Activated CD8-positive, alpha-beta memory T cell treated with anti-CD3 and anti-CD28 coated beads, Interleukin-2, amount 10 ng/mL, durations not matched to agents 7 days and 5 days (primary cell): ENCODE measurements at places on chromosomes 3 and 15. TPM values are rescaled to one million over a fixed set of nuclear protein-coding genes. Genes with fewer than 3 reads are reported as not detected.

GRCh38 chr15:81751256-81751655, 294.6 kb downstream of the MEX3B start:
- no peaks in the 10 kb centered on the region for H3K4me1 ChIP-seq
- H3K27me3 ChIP-seq, result no peaks in the 10 kb centered on the region
- H3K27ac ChIP-seq, result no peak overlapping the region
- H3K36me3 ChIP-seq, result no peaks in the 10 kb centered on the region

DNA sequence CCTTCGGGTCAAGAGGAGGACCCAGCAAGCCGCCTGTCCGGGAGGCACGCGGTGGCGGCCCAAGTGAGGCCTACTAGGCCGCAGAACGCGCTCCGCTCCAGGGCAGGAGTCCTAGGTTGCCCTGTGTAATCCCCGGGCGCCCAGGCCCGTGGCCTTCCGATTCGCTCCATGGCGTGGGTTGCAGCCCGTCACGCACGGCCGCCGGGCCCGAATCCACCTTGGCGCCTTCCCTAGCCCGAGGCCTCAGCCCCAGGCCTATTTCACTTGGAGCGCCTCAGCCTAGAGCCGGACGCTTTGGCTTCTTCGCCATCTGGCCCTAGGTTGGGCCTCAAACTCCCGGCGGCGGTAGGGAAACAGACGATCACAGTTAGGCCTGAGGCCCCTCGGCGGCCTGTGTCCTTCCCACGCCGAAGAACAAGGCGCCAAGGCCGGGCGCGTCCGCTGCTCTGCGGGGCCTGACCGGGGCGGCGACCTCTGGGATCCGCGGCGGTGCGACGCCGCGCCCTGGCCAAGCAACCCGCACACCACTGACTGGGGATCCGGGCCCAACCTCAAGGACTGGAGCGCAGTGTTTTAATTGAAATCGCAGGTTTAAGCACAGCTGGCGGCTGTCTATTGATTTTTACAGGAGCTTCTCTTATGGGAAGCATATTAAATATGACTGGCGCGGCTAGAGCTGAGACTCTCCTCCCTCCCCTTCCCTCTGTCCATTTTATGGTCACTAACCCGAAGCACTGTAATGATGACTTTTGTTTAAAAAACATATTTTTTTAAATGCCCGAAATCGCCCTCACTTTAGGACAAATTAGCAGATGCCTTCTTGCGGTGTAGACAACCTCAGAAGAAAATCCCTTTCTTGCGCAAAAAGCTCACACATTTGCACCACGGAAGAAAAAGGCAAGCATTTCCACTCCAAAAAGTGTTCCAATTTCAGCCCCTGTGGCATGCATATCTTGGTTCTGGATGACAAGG, 3.8 kb upstream of the FEZF2 start:
- DNase-seq, result no peak
- H3K27ac ChIP-seq, result no peak overlapping the region
- no peak overlapping the region for H3K4me3 ChIP-seq
- peaks cover 3% of the 10 kb centered on the region for H3K36me3 ChIP-seq
- H3K27me3 ChIP-seq, result peaks cover 84% of the 10 kb centered on the region

GRCh38 chr15:83747050-83747717, 93.3 kb downstream of the ADAMTSL3 start:
- H3K4me3 ChIP-seq, result no peak overlapping the region
- no peak for DNase-seq
- no peak overlapping the region for H3K27ac ChIP-seq
- peaks cover 2% of the 10 kb centered on the region for H3K4me1 ChIP-seq
- no peaks in the 10 kb centered on the region for H3K36me3 ChIP-seq

Gene CASR
- not detected for total RNA-seq

DNA sequence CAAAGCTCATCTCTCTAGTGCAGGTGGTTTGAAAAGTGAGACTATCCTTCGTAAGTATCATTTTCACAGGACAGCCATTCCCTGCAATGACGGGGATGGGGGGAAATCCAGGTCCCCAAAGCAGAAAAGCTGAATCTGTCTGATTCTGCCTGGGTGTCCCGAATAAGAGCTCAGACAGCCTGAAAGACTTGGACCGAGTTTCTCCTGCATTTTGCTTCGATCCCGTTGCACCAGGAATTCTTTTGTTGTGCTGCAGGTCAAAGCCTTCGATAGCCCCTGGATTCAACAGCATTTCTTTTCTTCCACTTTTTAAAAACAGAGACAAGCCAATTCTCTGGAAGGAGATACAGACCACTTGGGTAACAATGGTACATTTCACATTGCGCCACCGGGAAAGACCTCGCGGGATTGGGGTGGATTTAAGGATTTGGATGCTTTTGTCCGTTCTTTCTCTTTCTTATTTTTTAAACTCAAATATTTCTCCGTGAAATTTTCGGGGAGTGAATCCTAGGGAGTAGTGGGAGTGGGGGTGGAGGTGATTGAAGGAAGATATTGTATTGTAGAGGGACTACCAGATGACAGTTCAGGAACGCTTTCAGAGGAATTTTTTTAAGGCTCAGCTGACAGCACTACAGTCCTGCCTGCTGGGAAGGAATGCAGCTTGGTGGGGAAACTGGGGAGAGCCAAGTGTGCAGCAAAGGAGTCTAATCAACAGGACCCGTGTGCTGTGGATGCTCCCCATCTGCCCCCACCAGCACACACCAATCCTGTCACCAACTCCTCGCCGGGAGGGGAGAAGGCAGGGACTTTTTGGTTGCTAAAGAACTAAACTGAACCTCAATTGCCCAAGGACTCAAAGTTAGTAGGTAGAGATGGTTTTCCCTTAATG, 2.6 kb downstream of the SLITRK3 start:
- peaks cover 2% of the 10 kb centered on the region for H3K4me1 ChIP-seq
- no peak overlapping the region for H3K27ac ChIP-seq
- H3K4me3 ChIP-seq, result no peak overlapping the region
- peaks cover 2% of the 10 kb centered on the region for H3K36me3 ChIP-seq

DNA sequence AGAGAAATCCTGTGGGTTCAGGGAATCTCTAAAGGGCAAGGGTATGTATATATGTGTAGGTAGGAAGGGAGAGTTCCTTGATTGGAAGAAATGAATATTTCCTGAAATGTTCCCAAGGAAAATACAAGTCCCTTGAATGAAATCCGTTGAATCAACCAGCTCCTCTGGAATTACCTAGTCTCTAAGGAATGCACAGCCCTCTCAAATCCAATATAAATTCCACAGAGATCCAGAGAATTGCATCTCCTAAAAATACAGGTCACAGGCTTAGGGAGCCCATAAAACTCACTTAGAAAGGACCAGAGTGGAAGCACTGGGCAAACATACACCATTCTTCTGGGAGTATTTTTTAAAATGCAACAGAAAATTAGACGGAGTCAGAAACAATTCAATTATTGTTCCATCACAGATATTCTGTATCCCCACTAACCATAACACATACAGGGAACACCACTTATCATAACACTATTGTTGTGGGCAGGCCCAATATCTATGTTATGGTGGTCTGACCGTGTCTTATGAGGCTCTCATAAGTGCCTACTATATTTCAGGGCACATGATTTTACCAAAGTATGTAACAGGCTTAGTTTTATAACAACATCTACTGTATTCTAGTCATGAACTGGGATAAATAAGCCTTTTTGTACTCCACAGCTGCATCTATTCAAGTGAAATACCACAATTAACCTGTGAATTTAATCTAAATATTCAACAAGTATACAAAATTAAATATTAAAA, 43.7 kb downstream of the IGSF11 start:
- H3K27me3 ChIP-seq, result peaks cover 15% of the 10 kb centered on the region
- no peaks in the 10 kb centered on the region for H3K4me1 ChIP-seq
- H3K27ac ChIP-seq, result no peak overlapping the region
- DNase-seq, result no peak
- no peaks in the 10 kb centered on the region for H3K36me3 ChIP-seq
- H3K4me3 ChIP-seq, result no peak overlapping the region

GRCh38 chr3:4079339-4080195, 223.6 kb upstream of the SETMAR start:
- H3K4me1 ChIP-seq, result peaks cover 2% of the 10 kb centered on the region
- no peaks in the 10 kb centered on the region for H3K36me3 ChIP-seq
- H3K27me3 ChIP-seq, result no peaks in the 10 kb centered on the region
- H3K4me3 ChIP-seq, result no peak overlapping the region

Gene CYP11A1
- total RNA-seq, result not detected

DNA sequence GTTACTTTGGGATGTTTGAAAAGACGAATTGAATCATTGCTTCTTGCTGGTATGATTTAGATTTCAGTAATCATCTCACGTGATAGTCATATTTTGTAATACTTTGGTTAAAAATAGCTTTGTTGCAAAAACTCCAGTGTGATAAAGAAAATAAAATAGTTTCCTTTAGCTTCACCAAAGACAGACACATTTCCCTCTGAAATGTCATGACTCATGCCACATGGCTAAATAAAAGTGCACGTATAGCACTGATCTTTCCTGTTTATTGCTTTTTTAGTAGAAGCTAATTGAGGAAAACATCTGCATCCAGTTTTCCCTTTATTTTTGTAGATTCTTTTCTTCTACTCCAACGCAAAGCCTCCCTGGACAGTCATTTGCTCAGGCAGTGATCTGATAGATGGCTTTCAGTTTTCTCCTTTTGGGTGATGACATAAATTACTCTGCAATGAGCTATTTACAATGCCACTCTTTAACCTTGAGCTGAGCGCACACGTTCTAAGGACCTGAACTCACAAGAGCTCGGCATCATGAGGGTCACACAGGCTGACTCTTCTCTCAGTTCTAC, 84.9 kb downstream of the ARNT2 start:
- no peaks in the 10 kb centered on the region for H3K4me1 ChIP-seq
- peaks cover 19% of the 10 kb centered on the region for H3K27me3 ChIP-seq
- DNase-seq, result no peak
- H3K27ac ChIP-seq, result no peak overlapping the region

DNA sequence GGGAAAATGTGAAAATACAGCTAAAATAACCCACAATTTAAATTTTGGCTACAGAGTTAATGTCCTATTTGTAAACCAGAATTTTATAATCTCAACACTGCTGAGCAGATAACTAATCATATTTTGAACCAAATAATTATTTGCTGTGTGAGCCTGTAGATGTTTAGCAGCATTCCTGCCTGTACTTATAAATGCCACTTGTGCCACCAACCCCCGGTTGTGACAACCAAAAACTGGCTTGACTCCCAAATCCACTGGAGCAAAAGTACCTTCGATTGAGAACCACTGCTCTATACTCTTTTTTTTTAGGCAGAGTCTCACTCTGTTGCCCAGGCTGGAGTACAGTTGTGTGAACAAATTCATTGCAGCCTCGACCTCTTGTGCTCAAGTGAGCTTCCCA, 78.5 kb downstream of the CNTN6 start:
- no peak for DNase-seq
- no peaks in the 10 kb centered on the region for H3K27me3 ChIP-seq
- H3K27ac ChIP-seq, result no peak overlapping the region
- H3K36me3 ChIP-seq, result no peaks in the 10 kb centered on the region
- no peak overlapping the region for H3K4me3 ChIP-seq

DNA sequence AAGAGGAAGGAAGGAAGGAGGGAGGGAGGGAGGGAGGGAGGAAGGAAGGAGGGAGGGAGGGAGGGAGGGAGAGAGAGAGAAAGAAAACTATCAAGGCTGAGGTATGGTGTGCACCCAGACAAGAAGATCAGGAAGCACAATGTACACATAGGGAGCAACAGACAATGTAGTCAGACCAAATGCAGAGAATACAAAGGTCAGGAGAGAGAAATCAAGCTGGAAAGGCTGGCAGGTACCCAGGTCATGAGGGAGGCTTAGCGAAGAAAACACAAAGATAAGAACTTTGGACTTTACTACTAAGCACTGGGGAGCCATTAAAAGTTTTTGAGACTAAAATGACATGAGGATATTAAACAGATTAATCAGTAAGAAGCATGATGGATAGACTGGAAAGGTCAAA, 176.0 kb upstream of the TMCO5A start:
- DNase-seq, result no peak
- H3K4me3 ChIP-seq, result no peak overlapping the region
- H3K36me3 ChIP-seq, result no peaks in the 10 kb centered on the region
- H3K27me3 ChIP-seq, result no peaks in the 10 kb centered on the region
- no peaks in the 10 kb centered on the region for H3K4me1 ChIP-seq

DNA sequence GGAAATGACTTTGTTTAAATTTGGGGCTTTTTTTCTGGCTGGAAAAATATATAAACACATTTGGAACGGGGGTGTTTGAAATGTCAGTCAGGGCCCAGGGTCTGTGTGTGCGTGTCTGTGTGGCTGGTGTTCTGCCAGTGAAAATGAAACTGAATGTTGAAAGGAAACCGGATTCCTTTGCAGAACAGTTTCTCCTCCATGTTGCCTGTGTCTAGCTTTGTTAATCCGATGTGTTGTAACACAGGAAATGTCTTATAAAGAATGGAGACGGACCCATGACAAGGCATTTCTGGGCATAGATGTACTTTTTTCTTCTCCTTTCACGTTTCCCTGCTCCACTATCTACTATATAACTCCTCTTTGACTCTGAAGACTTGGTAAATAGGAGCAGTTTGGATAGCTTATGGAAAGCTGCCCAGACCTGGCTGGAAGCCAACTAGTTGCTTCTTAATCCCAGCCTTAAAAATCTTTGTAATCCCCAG, 2.8 kb downstream of the SQOR start:
- H3K27me3 ChIP-seq, result no peaks in the 10 kb centered on the region
- peaks cover 62% of the 10 kb centered on the region for H3K4me1 ChIP-seq
- peaks cover 40% of the 10 kb centered on the region for H3K36me3 ChIP-seq
- DNase-seq, result peak; percentile 75
- H3K27ac ChIP-seq, result peak overlapping the region; percentile 95
- H3K4me3 ChIP-seq, result peak overlapping the region; percentile 100

- no peaks in the 10 kb centered on the region for H3K27me3 ChIP-seq
- no peak overlapping the region for H3K27ac ChIP-seq
- DNase-seq, result peak; percentile 60
- H3K4me3 ChIP-seq, result no peak overlapping the region
Observed at GRCh38 chr15:51775967-51776816, 24.8 kb downstream of the TMOD2 start.

DNA sequence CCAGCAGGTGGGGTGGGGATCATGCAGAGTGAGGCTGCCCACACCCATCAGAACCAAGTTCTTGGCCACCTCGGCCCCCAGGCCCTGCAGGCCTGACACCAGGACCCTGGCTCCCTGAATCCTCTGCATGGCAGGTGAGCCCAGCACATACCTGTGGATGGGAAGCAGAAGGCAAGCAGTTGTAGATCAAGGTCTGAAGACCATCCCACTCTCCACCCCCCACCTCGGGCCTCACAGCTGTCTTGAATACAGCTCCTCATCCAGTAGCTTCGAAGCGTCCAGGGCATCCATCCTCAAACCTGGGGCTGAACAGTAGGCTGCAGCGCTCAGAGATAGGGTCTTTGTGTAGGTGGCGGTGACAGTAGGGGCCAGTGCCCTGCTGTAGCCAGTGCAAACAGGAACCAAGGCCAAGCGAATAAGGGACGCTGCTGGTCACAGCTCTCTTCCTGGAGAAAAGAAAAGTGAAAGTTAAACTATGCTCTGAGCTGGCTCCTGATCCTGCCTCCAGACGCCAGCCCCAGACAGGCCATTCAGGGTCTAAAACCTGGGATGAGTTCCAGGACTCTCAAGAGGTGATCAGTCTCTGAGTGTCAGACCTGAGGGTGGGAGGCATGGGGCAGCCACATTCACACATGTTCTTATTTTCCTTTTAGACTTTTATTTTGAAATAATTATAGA, at the start of gene UBA7:
Gene UBA7, minus strand, starts transcription at position 457 of the 678 bp plus-strand sequence. Its CDS starts 166 bp downstream, at position 291.
- peak within 1 kb of the TSS; percentile 96 for H3K4me3 ChIP-seq
- no peaks in the 10 kb centered on the region for H3K27me3 ChIP-seq
- DNase-seq, result peak; percentile 68
- H3K27ac ChIP-seq, result peak within 1 kb of the TSS; percentile 97
